ENCODE measurements at places on chromosomes 13 and 19. TPM values are rescaled to one million over a fixed set of nuclear protein-coding genes. Genes with fewer than 3 reads are reported as not detected.

DNA sequence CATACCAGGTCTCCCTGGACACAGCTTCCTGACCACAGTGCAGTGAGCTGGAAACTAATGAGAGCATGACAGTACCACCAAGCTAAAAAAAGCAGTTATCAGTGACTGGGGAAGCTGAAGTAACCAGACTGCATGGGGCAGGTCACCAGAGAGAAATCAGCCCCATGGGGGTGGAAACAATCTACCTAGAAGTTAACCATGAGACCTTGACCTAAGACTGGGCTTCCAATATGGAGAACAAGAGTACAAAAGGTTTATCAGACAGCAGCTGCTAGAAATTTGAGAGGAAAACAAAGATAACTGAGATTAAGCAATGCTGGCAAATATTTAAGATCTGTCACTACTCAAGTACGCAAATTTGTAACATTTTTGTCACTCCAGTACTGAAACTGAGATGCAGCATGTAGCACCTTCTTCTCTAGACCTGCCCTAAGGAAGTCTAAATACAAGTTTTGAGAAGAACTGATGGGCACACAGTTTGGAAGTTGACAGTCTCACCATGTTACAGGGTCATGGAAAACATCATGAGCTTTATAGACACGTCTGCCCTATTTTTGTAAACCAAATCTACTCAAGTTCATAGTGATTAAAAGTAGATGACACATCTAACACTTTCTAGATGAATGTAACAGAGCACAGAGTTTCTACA is 2641.8 kb upstream of the PCDH20 start:
- H3K36me3 ChIP-seq: no peaks in the 10 kb centered on the region
- H3K4me3 ChIP-seq: no peak overlapping the region
- DNase-seq: no peak
- H3K4me1 ChIP-seq: no peaks in the 10 kb centered on the region

DNA sequence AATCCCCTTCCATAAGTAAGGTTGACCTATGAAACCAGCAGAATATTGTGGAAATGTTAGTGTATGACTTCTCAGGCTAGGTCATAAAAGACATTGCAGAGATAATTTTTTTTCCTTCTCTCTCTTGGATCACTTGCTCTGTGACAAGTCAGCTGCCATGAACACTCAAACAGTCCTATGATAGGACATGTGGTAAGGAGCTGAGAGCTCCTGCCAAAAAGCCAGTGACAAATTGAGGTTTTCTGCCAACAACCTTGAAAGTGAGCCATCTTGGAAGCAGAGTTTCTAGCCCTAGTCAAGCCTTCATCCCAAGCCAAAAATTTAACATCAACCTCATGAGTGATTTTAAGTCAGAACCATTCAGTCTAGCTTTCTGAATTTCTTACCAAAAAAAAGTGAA is 270.9 kb upstream of the NBEA start:
- DNase-seq: no peak
- H3K4me3 ChIP-seq: no peak overlapping the region
- H3K27me3 ChIP-seq: no peaks in the 10 kb centered on the region

DNA sequence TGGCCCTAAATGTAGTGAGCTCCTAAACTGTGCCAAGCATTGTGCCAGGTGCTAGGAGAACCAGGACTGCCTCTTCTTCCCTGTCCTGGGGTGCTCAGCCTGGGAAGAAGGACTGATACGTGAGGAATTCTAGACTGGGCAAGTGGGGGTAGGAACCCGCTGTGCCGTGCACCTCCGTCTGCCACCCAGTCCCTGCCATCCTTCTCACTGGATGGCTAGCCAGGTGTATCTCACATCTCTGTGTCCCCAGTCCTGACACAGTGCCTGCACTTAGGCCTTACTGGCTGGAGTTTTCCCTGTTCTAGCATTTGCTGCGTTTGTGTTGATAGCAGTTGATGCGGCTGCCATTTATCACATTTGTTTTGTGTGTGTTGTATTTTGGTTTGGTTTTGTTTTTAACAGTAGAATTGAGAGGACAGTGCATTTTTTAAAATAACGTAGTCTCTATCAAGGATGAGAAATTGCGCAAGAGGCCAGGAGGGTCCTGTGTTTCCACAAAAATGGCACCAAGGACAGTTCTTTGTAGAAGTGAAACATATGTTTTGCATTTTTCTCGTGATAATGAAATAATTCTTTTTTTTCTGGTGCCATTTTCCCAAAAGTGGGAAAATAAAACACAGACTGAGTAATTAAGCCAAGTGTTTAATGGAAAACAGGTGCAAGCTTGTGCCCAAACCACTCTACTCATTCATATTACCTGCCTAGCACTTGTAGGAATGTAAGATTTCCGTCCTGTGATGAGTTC is 4.7 kb upstream of the GPR183 start:
- no peaks in the 10 kb centered on the region for H3K36me3 ChIP-seq
- H3K27me3 ChIP-seq: no peaks in the 10 kb centered on the region
- H3K27ac ChIP-seq: no peak overlapping the region
- DNase-seq: no peak
- H3K4me3 ChIP-seq: no peak overlapping the region

Gene CPB2
- total RNA-seq: not detected

Gene NEK5
- 1.2 TPM for total RNA-seq

Gene OVOL3
- not detected for total RNA-seq

Gene KLK14
- total RNA-seq: 0.22 TPM
